ENCODE measurements at places on chromosomes 2 and 18.

GRCh38 chr2:34912084-34912483 lies 1313.0 kb upstream of the FAM98A start:
- DNase-seq = no peak

DNA sequence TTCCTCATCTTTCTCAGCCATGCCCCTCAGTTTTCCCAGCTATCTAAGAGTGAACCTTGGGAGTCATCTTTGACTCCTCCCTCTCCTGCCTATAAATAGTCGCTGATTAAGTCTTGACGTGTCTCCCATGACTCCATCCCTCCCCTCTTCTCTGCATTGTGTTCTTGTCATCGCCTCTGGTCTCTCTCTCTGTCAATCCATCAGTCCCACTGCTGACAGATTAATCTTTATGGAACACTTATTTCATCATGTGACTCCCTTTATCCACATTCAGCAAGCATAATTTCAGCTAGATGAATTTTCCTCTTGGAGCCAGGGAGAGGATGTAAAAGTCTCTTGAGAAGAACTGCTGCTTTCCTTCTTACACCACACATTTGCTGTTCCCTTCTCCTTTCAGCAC lies 9.4 kb downstream of the ADAM23 start:
- DNase-seq = no peak

DNA sequence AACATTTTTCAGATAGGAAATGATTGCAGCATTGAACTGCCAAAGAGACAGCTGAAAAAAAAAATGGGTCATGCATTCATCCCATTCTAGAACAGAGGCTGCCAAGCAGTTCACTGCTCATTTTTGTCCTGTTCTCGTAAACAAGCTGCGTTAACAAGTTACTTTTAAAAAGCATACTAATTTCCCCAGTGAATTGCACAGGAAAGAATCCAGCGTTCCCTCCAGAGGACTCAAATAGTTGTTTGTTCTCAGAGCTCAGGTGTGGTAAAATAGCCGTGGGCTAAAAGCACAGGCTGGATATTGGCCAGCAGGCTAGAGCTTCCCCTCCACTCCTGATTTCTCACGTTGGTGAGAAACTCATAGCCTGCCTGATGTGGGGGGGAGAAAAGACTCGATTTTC lies 76.1 kb upstream of the AQP4 start:
- DNase-seq = no peak

- no peak for DNase-seq
Measured at GRCh38 chr18:63834471-63835113, 52.9 kb upstream of the SERPINB2 start.

GRCh38 chr2:119721462-119721861 lies 38.3 kb upstream of the PTPN4 start:
- DNase-seq = peak; percentile 16

DNA sequence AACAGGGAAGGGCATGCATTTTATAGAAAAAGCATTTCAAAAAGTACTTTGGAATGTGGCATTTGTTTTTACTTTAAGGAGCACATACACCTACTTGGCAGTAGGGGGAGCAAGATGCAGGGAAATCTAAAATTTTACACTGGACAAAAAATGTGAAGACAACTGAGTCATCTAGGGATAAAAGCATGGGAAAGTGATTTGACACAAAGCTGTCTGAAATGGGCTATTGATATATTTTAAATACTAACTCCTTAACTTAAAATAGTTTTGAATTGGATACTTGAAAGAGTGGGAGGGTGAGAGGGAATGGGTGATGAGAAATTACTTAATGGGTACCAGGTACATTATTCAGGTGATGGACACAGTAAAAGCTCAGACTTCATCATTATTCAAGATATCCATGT lies 15.8 kb downstream of the TMEM200C start:
- DNase-seq = no peak

DNA sequence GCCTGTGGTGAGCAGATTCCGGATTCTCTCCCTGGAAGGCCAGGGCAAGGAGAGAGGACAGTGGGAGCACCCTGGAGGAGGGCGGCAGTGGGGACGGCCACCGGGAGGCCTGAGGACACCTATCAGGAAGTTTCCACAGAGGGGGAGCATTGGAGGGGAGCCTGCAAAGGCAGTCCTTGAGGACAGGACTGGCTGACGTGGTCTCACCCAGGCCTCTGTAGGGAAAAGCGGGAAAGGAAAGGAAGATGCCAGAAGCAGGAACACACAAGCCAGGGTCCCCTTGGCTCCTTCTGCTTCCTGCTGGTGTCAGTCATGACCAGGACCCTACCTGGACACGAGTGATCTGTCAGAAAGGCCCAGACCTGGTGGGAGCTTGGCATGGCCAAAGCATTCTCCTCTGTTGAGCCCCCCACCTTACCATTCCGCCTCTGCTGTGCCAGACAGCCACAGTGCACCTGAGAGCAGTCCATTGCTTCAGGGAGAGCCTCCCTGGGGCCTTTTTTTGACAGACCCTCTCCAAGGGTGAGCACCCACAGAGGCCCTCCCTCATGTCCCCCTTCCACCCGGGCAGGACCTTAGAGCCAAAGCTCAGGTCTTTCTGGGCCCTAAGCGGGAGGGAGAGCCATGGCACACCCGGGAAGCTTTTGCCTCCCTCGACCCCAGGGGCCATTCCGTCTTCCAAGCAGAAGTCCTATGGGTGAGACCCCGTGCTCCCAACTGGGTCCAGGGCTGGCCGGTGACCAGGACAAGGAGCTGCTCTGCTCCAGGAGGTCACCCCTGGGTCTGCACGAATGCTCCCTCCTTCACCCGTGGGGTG lies 333.1 kb downstream of the DYSF start:
- DNase-seq = no peak

DNA sequence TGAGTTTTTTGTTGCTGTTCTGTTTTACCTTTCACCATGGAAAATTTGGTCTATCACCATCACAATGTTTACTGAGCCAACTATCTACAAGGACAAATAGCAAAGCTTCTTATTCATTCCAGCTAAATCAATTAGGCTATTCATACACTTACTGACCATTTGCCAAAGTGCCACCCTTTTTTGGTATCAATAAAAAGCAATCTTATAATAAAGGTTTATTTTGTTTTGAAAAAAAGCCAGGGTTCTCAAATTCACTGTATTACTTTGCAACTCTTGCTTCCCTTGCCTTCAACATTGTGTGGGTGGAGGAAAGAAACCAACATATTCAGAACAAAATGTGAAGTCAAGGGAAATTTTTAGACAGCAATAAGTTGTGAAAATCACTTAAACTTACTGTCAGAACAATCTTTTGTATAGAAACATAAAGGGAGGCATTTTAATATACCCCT lies 15.3 kb downstream of the PELI1 start:
- no peak for DNase-seq

GRCh38 chr18:76370201-76370600 lies 124.8 kb downstream of the ZNF516 start:
- DNase-seq = no peak

- DNase-seq = no peak
Measured at GRCh38 chr2:237625216-237625705, 2.1 kb upstream of the LRRFIP1 start.

GRCh38 chr2:233379034-233379433 lies 24.7 kb downstream of the DGKD start:
- DNase-seq = no peak

- DNase-seq = no peak
Measured at GRCh38 chr18:12411456-12411855, 3.7 kb downstream of the PRELID3A start.

- DNase-seq = no peak
Measured at GRCh38 chr18:78673516-78674321, 305.9 kb upstream of the SALL3 start.

- no peak for DNase-seq
Measured at GRCh38 chr2:19299032-19299431, 59.4 kb downstream of the OSR1 start.

DNA sequence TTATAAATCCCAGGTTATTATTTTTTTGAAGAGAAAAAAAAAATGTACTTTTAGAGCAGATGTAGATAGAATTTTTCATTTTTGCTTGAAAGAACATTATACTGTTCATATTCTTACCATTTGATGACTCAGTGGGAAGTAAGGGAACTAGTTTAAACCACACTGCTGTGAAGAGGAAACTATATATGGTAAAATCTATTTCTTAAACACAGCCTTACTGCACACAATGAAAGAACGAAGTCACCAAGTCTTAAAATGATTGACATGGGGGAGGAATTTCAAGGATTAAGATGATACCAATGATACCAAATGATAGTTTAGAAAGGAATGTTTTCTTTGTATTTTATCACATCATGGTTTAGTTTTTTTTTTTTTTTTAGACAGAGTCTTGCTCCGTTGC lies 5.0 kb downstream of the ACTR2 start:
- no peak for DNase-seq

GRCh38 chr2:56981554-56981953 lies 797.8 kb downstream of the CCDC85A start:
- no peak for DNase-seq

- DNase-seq = no peak
Measured at GRCh38 chr2:236899950-236900640, 185.6 kb upstream of the COPS8 start.

Measured in NCI-H2029 treated with DMSO at 0.1 percent for 48 hours (cell line).